Endodermal cell (in vitro differentiated cells): ENCODE measurements at places on chromosomes 6 and 20. TPM values are rescaled to one million over a fixed set of nuclear protein-coding genes. Genes with fewer than 3 reads are reported as not detected.

DNA sequence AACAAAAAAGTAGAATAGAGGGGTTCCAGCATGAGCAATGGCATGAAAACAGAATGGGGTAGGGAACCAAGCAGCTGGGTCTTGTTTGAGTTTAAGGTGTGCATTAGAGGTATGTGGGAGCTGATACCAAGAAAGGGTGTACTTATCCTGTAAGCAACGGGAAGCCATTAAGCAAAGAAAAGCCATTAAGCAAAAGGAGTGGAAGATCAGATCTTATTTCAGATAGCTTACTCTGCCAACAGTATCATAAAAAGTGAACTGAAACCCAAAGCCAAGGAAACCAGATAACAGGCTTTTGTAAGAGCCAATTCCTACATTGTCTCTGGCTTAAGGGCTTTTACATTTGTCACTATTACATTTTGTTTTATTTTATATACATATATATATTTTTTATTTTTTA is 21.3 kb upstream of the BEND6 start:
- no peak for DNase-seq

- DNase-seq = no peak
These were observed 102.6 kb downstream of the CDC5L start for GRCh38 chr6:44489910-44490604.

GRCh38 chr20:59365611-59366285 is 65.3 kb downstream of the EDN3 start:
- no peak for DNase-seq

DNA sequence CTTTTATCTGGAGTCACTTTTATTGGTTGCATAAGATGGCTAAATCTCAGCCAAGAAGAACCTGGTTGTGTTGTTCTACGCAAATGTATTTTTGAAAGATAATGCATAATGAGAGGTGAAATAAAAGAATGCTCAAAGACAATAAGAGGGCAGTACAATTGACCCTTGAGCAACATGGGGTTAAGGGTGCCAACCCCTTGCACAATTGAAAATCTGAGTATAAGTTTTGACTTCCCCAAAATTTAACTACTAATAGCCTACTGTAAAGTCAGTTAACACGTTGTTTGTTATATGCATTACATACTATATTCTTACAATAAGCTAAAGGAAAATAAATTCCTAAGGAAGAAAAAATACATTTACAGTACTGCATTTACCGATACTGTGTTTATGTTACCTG is 5.9 kb downstream of the RNF146 start:
- DNase-seq = no peak

GRCh38 chr20:3541887-3542721 is 71.3 kb downstream of the ATRN start:
- DNase-seq = no peak

Gene SLC26A8
- not detected in 3 replicates for total RNA-seq

Gene MAS1L
- not detected in 2 replicates for total RNA-seq

Gene OPN5
- total RNA-seq = not detected in 2 replicates

DNA sequence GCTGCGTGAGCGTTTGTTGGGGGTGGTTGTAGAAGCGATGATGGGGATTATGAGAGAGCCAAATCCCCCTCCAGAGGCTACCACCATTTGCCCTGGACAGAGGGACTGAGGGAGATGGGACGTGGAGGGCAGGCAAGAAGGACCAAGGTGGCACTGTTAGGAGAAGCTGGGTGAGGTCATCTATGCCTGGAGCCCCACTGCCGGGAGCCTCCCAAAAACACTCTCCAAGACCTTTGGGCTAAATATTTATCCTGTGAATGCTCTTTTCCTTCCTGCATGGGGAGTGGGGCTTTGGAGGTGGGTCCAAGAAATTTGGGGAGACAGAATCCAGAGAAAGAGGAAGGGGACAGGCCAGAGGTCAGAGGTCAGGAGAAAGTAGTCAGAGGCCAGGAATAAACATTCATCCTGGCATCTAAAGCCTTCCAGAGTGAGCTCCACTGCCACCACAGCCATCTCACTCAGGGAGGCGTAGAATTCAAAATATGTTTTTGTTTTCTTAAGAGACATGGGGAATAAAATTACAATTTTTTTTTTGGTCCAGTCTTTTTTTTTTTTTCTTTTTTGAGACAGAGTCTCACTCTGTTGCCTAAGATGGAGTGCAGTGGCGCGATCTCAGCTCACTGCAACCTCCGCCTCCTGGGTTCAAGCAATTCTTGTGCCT is 17.8 kb upstream of the PTGIS start:
- no peak for DNase-seq

DNA sequence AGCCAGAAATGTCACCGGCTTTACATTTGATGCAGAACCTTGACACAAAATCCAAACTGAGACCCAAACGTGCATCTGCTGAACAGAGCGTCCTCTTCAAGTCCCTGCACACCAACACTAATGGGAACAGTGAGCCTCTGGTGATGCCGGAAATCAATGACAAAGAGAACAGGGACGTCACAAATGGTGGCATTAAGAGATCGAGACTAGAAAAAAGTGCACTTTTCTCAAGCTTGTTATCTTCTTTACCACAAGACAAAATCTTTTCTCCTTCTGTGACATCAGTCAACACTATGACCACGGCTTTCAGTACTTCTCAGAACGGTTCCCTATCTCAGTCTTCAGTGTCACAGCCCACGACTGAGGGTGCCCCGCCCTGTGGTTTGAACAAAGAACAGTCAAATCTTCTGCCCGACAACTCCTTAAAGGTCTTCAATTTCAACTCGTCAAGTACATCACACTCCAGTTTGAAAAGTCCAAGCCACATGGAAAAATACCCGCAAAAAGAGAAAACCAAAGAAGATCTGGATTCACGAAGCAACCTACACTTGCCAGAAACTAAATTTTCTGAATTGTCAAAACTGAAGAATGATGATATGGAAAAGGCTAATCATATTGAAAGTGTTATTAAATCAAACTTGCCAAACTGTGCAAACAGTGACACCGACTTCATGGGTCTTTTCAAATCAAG is 108.4 kb downstream of the RTN4IP1 start:
- DNase-seq = no peak

Gene NDUFAF4
- 21.2 to 56.6 TPM (median 48.0 TPM) in 3 replicates for total RNA-seq

DNA sequence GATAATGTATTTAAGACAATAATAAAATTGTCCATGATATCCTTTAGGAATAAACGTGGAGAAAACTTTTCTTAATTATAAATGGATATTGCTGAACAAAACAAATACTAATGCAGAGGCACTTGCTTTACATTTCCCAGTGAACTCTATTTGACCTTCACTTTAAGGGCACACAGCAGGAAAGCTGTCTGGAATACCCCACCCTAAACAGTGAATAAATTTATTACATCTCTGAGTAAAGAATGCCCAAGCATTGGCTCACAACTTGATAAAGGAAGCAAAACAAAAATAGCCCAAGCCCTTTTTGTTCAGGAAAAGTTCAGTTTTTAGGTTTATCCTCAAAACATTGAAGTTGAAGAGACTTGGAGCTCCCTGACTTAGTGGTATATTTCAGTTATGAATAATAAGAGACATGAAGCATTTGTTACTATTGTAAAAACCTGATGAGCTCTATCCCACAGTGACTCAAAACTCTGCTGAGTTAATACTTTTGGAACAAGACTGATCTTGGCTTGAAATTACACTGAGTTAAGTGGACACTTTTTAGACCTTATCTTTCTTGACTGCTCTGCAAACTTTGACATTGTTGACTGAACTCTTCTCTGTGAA is 353.9 kb downstream of the BCKDHB start:
- no peak for DNase-seq

Gene SDCBP2
- total RNA-seq = 3.5 to 10.7 TPM (median 5.1 TPM) in 3 replicates

GRCh38 chr20:63337786-63338420 is 23.2 kb downstream of the CHRNA4 start:
- DNase-seq = no peak

- no peak for DNase-seq
These were observed at the start of gene DST for GRCh38 chr6:56642366-56643261. Gene DST (minus strand): TSS chr6:56642889.

GRCh38 chr6:104940238-104940892 is 16.5 kb upstream of the LIN28B start:
- DNase-seq = peak; percentile 94

GRCh38 chr20:17896771-17897369 is 71.7 kb downstream of the SNX5 start:
- no peak for DNase-seq

DNA sequence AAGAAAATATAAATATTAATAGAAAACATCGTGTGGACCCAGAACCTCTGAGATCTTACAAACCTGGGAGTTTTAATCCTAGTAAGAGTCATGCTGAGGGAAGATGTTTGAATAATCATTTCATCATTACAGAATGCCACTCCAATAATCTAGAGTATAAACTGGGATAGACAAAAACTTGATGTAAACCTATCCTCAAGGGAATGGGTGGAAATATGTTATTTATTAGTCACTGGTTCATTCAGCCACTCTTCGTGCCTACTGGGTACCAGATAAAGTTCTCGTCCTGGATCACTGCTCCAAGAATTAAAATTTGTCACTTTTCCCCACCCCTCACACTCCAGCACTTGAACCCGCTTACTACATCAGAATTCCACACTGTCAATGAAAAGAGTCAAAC is 7.7 kb downstream of the HLA-B start:
- DNase-seq = no peak

DNA sequence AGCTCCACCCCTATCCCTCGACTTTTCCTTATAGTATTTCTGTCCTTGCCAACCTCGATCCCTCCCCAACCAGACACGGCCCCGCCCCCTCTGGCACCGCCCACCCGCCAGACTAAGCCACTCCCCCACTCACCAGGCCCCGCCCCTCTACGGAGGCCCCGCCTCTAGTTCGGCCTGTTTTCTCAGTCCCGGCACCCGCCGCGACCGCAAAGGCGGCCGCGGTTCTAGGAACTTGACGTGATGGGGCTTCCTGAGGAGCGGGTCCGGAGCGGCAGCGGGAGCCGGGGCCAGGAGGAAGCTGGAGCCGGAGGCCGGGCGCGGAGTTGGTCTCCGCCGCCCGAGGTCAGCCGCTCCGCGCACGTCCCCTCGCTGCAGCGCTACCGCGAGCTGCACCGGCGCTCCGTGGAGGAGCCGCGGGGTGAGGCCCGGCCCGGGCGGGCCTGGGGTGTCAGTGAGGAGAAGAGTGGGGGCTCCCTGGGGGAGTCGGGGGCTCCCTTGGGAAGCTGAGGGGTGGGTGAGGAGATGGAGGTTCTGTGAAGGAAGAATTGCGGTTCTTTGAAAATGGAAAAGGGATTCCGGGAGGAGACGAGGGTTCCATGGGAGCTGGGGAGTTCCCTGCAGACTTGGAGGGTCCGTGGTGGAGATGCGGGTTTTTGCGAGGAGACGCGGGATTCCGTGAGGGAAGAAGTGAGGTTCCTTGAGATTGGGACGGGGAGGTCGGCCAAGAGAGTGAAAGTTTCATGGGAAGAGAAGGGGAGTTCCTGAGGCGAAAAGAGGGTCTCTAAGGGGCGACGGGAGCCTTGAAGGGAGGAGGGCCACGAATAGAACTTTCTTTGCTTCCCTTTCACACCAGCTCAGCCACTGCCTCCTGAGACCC is at the start of gene ACSS2:
Gene ACSS2, plus strand, starts transcription at position 207 of the 877 bp plus-strand sequence. Its CDS starts 34 bp downstream, at position 241.
- DNase-seq = no peak

GRCh38 chr20:1526896-1527295 is 30.6 kb downstream of the SIRPD start:
- DNase-seq = no peak
